Naive B cell (primary cell): ENCODE measurements at places on chromosomes 2 and 18. TPM values are rescaled to one million over a fixed set of nuclear protein-coding genes. Genes with fewer than 3 reads are reported as not detected.

DNA sequence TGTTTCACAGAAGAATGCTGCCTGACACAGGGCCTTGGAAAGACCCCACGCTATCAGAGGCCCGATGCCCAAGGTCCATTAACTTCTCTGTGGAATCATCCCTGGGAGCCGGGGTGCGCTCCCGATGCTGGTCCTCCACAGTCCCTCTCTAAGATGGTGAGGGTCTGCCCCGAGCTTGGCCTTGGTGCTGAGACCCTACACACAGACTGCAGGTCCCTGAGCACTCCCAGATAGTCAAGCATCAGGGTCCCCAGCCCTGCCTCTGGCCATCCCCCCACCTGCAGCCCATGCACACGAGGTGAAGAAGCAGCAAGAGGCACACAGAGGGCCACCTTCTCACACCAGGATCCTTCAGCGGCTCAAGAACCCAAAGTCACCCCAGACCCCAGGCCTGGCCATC, 263.3 kb downstream of the MYCN start:
- H3K4me3 ChIP-seq, result no peak overlapping the region
- H3K36me3 ChIP-seq, result no peaks in the 10 kb centered on the region
- DNase-seq, result no peak
- H3K27me3 ChIP-seq, result peaks cover 4% of the 10 kb centered on the region
- H3K4me1 ChIP-seq, result no peaks in the 10 kb centered on the region
- no peak overlapping the region for H3K27ac ChIP-seq

DNA sequence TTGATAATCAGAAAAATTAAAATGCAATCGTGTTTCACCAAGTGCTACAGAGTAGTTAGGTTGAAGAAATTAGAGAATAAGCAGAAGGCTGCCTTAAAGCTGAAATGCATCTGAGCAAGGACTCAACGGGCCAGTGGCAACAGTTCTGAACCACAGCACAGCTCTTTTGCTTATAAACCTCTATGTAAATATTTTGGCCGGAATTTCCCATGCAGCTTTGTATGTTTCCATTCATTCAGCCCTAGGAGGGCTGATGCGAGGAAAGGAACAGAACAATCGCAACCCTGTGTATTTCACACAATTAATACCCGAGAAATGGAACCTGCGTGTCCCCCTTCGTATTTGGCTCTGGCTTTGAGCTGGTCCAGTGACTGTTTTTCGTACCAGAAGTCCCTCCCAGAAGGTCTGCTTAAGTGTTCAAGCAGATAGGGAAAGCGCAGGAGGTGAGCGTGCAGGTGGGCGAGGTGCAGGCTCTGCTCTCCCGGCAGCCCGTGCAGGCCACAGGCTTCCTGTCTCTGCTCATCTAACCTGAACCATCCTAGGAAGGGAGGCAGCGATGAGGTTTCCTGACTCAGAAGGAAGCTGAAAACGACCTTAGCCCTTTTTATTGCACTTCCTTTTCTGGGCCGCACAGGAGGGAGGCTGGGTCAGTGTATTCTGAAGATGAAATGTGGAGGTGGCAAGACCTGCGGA, 67.3 kb downstream of the ASB1 start:
- no peaks in the 10 kb centered on the region for H3K36me3 ChIP-seq
- H3K27me3 ChIP-seq, result no peaks in the 10 kb centered on the region
- peaks cover 23% of the 10 kb centered on the region for H3K4me1 ChIP-seq
- H3K4me3 ChIP-seq, result peak overlapping the region; percentile 61
- no peak overlapping the region for H3K27ac ChIP-seq

DNA sequence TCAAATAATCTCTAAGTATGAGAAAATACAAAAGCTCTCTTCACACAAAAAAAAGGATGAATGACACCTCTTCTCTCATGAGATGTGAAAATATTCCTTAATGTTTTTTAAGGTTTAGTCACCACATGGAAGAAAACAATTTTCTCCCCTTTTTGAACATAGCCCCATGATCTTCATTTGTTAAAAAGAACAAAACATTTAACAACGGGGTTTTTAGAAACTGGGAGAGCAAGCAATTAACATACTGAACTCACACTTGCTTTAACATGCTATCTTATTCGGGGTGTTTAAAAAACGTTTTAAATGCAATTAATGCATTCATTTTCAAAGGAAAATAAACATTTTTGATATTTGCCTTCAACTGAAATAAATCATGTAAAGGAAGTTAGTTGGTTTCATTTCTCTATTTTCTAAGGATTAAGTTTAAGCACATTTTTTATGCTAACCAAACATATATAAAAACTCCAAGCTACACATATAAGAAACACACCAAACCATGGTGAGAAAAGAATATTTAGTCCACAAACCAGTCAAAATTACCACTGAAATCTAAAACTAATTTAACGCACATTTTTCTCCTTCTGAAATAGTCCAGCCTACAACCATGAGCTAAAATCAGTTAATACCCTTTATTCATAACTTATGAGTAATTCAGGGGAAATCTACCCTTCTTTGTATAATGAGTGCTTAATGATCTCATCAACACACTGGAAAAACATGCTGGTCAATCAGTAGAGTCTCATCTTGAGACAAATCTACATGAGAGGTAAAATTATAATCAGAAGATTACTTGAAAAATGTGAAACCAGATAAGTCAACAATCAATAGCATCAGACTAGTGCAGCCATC, 8.2 kb downstream of the FBXO11 start:
- H3K36me3 ChIP-seq, result no peaks in the 10 kb centered on the region
- peak overlapping the region; percentile 88 for H3K4me3 ChIP-seq
- DNase-seq, result no peak
- peak overlapping the region; percentile 51 for H3K27ac ChIP-seq
- peaks cover 61% of the 10 kb centered on the region for H3K4me1 ChIP-seq

- H3K27ac ChIP-seq, result no peak overlapping the region
- H3K4me1 ChIP-seq, result no peaks in the 10 kb centered on the region
- no peaks in the 10 kb centered on the region for H3K36me3 ChIP-seq
- no peak for DNase-seq
Measured at GRCh38 chr2:106804161-106804560, 81.8 kb downstream of the ST6GAL2 start.

DNA sequence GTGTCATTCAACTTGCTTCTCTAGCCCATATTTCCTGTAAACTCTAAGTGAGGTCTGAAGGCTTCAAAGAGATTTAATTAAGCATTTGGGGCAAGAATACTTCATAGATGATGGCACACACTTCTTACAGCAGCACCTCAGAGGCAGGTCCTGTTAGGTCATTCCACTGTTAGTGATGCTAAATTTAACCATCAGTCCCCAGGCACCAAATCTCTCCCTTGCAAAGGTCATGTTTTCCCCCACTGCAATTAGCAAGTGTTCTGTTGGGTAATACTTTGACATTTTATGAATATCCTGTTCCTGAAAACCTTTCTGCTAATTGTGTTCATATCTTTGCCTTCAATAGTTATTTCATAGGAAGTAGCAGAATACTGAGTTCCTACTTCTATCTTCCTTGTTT, 117.0 kb downstream of the STK39 start:
- H3K27ac ChIP-seq, result no peak overlapping the region
- peaks cover 13% of the 10 kb centered on the region for H3K36me3 ChIP-seq
- H3K27me3 ChIP-seq, result no peaks in the 10 kb centered on the region
- H3K4me1 ChIP-seq, result no peaks in the 10 kb centered on the region
- H3K4me3 ChIP-seq, result no peak overlapping the region
- DNase-seq, result no peak

The KCNIP3 gene
- polyA plus RNA-seq, result not detected

GRCh38 chr2:127161176-127162136, 54.5 kb upstream of the BIN1 start:
- peak overlapping the region; percentile 87 for H3K27ac ChIP-seq
- peaks cover 44% of the 10 kb centered on the region for H3K4me1 ChIP-seq
- no peaks in the 10 kb centered on the region for H3K27me3 ChIP-seq
- DNase-seq, result no peak

DNA sequence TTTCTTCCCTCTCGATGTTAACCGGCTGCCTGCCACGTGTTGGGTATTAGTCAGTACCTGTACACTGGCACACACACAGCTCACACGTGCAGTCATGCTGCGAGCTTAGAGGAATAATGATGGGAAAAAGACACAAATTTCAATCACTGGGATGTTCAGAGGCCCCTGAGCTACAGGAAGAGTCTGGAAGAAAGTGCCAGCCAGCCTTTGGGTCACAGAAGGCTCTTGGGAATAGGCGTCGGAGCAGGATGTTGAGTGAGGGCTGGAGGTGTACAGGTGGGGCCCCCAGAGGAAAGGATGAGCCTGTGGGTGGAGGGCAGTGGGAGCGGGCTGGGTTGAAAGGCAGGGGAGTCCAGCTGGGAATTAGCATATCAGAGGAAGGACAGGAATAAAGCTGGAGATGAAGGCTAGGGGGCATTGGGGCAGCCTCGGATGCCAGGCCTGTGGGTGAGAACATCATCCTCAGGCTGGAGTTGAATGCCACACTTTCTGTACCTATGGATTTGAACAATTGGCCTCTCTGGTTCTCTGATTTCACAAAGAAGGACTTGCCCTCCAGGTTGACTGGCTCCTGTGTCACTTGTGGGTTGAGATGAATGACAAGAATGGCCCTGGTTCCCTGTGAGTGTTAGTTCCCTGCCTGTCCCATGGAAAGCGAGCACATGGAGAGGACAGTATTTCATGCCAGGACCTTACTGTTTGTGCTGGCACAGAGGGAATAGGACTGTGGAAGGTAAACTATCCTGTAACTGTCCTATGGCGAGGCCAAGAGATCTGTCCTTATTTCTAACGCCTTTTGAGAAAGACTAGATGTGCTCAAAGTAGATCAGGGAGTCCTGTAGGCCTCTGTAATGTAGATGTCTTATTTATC, 40.6 kb downstream of the GREB1 start:
- H3K27ac ChIP-seq, result no peak overlapping the region
- no peaks in the 10 kb centered on the region for H3K36me3 ChIP-seq
- no peak overlapping the region for H3K4me3 ChIP-seq
- DNase-seq, result no peak
- H3K4me1 ChIP-seq, result no peaks in the 10 kb centered on the region

The PPP1CB gene
- 91.8 TPM for polyA plus RNA-seq
